ENCODE measurements at places on chromosomes 7 and 10.

GRCh38 chr10:129024046-129024445 is 443.0 kb upstream of the MGMT start:
- DNase-seq, result no peak

- no peak for DNase-seq
These were observed 80.9 kb downstream of the LRMDA start for GRCh38 chr10:75512203-75512933.

- DNase-seq, result no peak
These were observed 34.4 kb upstream of the HABP2 start for GRCh38 chr10:113518415-113518814.

GRCh38 chr7:151120896-151121295 is 34.6 kb downstream of the AGAP3 start:
- no peak for DNase-seq

DNA sequence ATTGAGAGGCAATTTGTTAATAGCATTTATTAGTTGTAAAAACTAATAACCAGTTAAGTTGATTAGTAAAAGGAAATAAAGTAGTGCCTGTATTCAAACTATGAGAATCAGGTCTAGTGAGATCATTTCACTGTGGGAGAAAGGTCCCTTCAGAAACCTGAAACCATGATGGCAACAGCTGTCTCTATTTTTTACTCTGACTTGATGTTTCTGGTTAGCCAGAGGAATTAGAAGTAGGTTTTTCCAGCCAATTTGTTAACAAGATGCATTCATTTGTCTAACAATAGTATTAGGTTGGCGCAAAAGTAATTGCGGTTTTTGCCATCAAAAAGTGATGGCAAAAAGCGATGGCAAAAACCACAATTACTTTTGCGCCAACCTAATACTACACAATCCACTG is 272.2 kb upstream of the YAE1 start:
- DNase-seq, result no peak

- DNase-seq, result no peak
These were observed 5.9 kb downstream of the STAM start for GRCh38 chr10:17649836-17650235.

DNA sequence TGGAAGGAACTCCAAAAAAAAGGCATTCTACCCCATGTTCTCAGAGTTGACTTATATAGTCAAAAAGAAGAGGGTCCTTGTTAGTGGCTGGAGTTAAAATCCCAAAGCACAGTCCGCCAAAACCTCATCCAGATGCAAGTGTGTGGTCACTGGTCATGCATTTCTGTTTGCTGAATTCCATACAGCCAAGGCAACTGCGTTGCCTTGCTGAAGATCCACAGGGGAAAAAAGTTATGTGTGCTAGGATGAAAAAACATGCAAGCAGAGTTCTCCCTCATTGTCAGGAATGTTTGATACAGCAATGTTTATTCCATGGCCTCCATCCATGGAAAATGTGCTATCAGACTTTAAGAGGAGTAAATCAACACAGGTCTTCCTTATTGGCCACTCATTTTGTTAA is 213.1 kb downstream of the CREB5 start:
- DNase-seq, result no peak

DNA sequence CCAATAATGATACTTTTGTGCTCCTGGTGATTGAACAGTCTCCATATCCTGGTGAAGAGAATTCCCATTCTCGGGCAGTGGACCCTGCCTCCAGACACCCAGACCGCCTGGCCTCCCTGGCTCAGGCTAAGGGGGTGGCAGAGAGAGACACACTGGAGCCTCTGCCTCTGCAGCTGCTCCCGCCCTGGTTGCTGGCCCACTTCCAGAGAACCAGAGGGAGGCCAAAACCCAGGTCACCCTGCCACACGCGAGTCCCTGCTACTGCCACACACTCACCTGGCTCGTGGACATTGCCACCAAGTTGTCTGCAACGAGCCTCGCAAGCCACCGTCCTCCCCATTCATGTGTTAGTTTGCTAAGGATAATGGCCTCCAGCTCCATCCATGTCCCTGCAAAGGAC is 221.8 kb downstream of the HPSE2 start:
- no peak for DNase-seq

DNA sequence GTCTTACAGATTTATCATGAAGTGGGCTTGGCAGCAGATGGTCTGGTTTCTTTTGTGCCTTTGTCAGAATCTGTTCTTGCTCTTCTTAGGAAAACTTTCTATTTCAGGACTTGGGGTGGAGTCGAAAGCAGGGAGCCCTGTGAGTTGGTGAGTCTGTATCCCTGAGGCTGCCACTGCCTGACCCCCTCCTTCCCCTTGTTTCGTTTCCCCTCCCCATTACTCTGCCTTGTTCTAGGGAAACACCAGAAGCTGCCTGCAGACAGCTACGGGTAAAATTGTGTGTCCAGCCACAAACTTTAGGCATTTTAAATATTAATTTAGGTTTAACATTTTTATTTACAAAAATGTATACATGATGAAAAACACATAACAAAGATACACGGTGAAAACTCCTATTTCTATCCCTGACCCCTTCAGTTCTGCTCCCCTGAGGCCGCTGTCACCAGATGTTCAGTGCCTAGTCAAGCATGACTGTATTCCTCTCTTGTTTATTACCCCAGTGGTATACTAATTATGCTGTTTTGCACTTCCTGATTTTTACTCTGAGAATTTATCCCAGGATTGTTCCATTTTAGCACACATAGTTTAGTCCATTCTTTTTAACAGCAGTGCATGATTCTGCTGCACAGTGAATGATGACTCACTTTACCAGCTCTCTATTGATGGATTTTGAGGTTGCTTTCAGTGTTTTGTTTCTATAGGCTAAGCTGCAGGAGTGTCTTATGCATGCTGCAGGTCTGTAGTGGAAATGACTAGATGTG is 9.1 kb downstream of the TSPAN14 start:
- no peak for DNase-seq

DNA sequence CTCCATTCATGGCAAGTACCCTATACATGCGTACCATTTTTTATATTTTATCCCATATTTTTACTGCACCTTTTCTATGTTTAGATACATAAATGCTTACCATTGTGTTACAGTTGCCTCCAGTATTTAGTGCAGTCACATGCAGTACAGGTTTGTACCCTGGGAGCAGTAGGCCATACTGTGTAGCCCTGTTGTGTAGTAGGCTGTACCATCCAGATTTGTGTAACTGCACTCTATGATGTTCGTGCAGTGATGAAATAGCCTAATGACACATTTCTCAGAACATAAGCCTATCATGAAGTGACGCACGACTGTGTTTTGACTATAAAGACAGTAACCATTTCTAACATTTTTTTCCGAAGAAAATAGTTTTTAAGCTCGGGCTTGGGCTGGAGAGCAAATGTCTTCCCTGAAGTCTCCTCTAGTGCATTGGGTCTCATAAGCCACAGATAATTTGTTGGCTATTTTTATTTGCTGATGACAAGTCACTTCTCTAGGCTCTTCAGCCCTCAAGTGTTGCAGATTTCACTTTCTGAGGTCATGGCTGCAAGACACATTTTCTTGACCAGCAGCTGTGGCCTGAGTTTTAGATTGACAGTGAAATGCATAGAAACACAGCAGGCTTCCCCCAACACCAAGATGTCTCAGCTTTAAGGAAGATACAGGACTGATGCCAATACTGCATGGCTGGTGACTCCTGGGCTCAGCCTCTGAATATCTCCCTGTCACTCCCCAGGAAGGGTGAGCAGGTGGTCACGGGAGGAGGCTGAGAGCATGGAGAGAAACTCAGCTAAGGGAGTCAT is 26.9 kb downstream of the EPDR1 start:
- DNase-seq, result no peak

- no peak for DNase-seq
These were observed 3.5 kb downstream of the SUN1 start for GRCh38 chr7:835485-836401.

DNA sequence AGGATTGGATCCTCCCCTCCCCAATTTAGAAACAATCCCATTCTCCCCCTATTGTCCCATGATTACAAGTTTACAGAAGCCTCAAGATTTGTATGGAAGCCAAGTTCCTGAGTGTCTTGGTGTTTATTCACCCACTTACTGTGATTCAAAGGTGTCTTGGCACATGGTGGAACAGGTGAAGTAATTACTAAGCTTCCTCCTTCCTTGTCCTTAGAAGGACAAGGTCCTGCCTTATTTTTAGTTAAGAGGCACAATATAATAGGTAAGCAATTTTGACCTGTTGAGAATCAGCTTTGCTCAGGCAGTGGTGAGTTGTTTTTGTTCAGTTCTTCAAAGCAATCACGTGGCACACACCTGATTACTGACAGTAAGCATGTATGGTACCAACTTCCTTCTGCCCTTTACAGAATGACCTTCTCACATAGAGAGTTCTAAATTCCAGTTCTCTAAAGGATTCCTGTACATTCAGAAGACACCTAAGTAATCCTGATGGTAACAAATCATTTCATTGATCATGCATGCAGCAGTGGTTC is 60.7 kb upstream of the SLC13A1 start:
- DNase-seq, result no peak

- no peak for DNase-seq
These were observed 277.7 kb upstream of the ZNF32 start for GRCh38 chr10:43926371-43926770.

DNA sequence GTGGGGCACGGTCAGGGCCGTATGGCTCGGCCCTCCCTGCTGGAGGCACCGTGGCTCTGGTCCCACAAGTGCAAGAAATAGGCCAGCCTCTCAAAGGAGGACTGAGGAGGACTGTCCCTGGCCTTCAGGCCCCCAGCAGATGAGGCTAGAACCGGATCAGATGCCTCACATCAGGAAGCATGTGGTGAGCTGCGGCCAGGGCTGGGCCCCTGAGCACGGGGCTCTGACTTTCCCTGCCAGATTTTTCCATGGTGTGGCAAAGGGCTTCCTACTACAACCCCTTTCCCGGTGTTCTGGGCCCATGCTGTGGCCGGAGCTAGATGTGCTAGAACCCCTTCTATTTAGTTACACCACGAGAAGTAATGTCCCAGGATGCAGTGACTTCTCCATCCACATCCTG is 100.4 kb downstream of the TCERG1L start:
- no peak for DNase-seq

- DNase-seq, result no peak
These were observed 4.6 kb upstream of the ZNF862 start for GRCh38 chr7:149833495-149834130.

- no peak for DNase-seq
These were observed 164.6 kb downstream of the ANKRD30A start for GRCh38 chr10:37289833-37290464.

DNA sequence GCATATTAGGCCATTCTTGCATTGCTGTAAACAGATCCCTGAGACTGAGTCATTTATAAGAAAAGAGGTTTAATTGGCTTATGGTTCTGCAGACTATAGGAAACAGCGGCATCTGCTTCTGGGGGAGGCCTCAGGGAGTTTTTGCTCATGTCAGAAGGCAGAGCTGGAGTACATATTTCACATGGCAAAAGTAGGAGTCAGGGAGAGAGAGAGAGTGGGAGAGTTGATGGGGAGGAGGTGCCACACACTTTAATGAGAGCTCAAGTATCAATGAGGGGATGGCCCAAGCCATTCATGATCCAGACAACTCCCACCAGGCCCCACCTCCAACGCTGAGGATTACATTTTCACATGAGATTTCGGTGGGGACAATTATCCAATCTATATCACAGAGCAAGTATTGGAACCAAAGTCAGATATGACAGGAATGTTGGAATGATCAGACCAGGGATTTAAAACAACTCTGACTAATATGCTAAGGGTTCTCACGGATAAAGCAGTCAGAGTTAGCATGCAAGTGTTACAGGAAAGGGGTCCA is 795.3 kb upstream of the CELF2 start:
- DNase-seq, result no peak

GRCh38 chr7:46191296-46191695 is 270.2 kb upstream of the IGFBP3 start:
- no peak for DNase-seq

- DNase-seq, result no peak
These were observed 133.5 kb downstream of the ST7 start for GRCh38 chr7:117086788-117087187.

- no peak for DNase-seq
These were observed 85.0 kb downstream of the KMT2E start for GRCh38 chr7:105098863-105099515.

DNA sequence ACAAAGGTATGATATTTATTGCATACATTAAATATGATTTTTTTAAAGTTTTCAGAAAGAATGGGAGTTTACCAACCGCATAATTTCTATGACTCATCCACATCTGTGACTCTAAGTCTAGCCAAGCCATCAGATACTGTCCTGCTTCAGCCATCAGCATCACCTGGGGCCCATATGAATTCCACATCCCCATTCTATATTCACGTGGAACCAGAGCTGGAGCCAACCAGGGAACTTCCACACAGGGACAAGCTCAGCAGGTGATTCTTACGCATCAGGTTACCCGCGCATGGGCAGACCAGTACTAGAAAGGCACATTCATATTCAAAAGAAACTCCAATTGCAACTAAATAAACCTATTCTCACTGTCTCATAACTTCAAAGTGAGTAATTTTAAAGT is 817.7 kb upstream of the IGFBP3 start:
- no peak for DNase-seq

- DNase-seq, result no peak
These were observed 234.5 kb downstream of the GLRX3 start for GRCh38 chr10:130370721-130371120.

GRCh38 chr7:16345979-16346958 is 75.1 kb downstream of the CRPPA start:
- DNase-seq, result no peak

DNA sequence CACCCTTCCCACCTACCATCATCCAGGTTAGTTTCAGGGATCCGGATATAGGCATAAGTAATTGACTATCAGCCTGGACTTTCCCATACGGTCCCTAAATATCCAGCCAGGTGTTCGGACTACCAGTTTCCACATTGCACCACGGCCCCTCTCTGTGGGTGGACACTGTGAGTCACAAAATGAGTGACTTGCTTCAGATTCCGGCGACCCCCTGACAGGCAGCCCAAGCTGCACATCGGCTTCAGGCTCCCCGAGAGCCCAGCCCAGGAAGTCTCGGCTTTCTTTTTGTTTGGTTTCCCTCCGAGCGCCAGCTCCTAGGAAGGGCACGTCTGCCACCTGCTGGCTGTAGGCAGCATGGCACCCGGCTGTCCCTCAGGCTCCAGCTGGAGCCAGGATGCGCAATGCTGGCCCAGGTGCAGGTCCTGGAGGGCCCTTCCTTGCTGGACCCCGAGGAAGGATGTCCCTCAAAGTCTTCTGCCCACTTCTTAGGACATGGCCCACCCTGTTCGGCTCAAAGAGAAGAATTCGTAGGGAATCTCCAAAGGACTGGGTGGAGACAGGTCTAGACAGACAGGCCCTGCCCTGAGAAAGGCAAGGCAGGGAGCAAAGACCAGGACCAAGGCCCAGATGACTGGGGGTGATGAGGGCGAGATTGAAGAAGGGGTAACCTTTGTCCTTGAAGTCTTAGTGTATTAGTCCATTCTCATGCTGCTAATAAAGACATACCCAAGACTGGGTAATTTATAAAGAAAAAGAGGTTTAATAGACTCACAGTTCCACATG is 10.6 kb downstream of the HABP2 start:
- DNase-seq, result no peak

DNA sequence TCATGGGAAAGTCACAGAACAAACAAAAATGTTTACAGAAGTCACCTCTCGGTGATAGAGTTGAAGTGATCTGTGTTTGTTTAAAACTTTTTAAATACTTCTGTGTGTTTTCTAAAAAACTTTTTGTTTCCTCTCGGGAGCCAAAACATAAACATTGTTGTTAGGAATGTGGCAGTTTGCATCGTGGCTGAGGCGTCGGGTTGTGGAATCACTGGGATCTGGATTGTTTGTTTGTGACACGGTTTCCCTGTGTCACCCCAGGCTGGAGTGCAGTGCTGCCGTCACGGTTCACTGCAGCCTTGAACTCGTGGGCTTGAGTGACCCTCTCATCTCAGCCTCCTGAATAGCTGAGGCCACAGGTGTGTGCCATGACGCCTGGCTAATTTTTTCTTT is 29.0 kb upstream of the SUN1 start:
- DNase-seq, result no peak

All from GOT3 (cell line).